ENCODE measurements at places on chromosomes 5 and 9.
A peak's percentile ranks its signal among the peaks of the same experiment; 100 is the strongest.

DNA sequence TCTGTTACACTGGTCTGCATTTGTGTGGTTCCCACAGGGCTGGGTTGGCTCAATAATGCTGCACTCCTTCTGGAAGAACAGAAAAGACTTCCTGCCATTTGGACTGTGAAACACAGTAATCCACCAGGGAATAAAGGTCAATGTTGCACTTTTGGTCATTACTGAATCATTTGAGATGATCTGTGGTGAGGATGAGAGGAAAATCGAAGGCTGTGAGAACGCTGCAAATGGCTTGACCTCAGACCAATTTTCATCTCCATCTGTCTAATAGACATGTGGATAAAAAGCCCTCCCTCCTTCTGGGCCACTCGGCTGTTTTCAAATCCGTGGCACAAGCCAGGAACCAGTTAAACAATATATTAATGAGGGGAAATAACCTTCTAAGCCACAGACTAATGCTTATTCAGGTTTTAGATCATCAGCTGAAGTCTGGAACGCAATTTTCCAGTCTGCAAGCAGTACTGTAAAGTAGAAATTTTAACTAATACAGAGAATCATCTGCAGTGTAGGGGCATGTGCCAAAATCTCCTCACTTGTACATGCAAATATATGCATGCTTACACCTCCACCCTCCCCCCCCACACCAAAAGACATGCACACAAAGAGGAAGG, 20.2 kb downstream of the TLE1 start:
- DNase-seq = no peak

DNA sequence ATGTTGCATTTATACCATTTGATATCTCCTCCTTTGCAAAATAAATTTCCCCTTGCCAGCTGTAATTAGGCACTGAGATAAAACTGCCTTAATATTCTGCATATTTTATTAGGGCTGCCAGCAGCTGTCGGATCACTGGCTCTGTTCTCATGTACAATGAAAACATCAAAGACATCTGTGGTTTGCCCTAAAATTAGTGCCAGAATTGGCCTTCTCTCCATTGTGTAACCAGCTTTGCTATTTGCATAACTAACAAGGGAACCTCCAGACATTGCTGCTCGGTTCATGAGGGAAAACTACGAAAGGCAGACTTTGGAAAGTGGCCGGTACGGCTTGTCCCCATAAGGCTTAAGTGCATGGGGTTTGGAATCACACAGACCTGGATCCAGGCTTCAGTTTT, 45.5 kb upstream of the KIF2A start:
- peak; percentile 30 for DNase-seq

DNA sequence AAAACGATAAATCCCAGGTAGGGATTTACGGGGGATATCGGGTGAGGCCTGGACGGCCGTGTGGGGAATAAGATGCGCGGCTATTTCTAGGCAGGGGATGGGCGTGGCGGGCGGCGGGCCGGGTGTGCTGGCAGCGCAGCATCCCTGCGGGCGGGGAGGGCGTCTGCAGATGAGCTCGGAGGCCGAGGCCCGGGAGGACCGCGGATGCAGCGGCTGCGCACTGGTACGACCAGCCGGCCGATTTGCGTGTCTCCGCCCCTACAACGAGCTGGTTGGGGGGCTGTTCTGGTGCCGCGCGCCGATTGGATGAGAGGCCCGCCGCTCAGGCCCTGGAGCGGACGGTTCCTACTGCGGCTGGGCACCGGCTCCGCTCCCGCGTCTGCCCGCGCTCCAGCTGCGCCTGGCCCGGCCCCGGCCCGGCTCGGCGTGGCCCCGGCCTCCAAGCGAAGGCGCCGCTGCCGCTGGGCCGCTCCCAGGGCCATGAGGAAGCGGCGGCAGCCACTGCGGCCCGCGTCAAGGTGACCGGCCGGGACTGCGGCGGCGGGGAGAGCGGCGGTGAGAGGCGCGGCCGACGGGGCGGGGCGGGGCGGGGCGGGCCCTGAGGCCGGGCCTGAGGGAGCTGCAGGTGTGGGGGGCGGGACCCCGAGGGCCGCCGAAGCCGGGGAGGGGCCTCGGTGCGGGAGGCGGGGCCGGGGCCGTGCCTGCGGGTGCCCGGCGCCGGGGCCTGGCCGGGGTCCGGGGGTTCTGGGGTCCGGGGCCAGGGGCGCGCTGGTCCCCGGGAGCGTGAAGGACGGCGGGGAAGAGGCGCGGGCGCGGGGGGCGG, at the start of gene RALGPS1:
RALGPS1 (plus strand) TSS at position 325 of the 823 bp plus-strand sequence. CDS start 47,508 bp downstream, outside the sequence.
- peak; percentile 98 for DNase-seq

DNA sequence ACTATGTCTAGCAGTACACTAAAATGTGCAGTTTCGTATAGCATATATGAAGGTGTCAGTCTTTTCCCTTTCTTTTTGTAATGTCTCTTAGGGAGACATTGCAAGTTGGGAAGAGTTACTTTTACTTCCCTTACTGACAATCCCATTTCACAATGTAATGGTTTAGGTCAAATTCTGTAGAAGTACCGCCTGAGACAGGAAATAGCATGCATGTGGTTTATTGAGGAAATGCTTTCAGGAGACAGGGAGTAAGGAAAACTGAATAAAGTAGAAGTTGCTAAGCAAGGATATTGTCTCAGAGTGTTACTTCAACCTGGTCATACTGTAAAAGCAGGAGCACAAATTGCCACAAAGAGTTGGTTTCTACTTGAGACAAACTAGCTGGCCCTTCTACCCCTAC, 32.1 kb upstream of the MSANTD3 start:
- no peak for DNase-seq

- no peak for DNase-seq
Observed at GRCh38 chr9:21506626-21507482, 24.7 kb upstream of the IFNE start.

DNA sequence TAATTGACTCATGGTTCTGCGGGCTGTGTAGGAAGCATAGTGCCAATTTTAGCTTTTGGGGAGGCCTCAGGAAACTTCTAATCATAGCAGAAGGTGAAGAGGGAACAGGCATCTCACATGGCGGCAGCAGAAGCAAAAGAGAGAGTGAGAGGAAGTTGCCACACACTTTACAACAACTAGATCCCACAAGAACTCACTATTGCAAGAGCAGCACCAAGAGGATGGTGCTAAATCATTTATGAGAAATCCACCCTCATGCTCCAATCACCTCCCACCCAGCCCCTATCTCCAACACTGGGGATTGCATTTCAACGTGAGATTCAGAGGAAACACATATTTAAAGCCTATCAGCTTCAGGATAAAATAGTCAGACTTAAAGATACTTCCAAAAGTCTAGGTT, 36.1 kb upstream of the LPAR1 start:
- no peak for DNase-seq

DNA sequence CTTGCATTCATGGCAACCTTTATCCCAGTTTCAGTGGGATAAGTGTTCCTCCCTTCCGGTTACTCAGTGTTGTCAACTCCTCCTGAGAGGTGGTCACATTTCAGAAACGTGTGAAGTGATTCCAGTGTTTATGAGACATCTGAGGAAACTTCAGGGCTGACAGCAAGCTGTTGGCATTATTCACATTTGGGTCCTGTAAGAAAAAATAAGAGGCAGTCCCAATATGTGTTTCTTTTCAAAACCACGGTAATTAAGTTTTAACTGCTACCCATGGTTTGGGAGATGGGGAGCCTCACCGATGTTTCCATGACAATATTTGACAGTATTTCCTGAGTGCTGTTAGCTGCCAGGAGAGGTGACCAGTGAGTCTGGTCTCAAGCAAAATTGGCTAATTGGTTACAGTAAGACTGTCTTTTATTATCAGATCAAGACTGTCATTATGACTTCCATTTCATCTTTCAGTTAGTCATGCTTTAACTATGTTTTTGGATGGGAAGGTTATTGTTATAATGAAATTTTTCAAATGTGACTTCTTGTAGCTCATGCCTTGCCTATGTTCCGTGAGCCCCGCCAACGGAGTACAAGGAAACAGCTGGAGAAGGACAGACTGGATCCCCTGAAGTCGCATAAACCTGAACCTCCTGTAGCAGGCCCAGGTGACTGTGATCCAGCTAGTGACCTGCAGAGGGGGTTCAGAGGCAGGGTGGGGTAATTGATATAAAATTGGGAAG, 115.3 kb downstream of the GDNF start:
- DNase-seq = no peak

- DNase-seq = no peak
Observed at GRCh38 chr5:135313946-135314345, 85.1 kb downstream of the MACROH2A1 start.

DNA sequence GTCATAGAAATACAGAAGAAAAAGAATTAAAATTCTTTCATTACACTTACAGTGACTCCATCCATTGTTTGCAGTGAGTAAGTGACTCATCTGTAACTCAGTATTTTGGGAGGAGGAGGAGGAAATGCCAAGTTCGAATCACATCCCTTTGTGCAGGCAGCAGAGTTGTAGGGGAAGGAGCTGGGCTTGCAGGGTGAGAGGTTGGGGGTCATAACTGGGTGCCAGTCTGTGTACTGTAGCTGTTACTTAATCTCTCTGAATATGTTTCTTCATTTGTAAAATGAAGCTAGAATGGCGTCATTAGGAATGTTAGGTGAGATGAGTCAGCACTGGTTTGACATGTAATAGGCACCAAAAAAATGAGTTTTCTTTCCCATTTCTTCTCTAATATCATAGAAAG, 235.7 kb upstream of the ADAMTSL1 start:
- DNase-seq = no peak

- no peak for DNase-seq
Observed at GRCh38 chr9:14687042-14687719, 6.1 kb downstream of the ZDHHC21 start.

DNA sequence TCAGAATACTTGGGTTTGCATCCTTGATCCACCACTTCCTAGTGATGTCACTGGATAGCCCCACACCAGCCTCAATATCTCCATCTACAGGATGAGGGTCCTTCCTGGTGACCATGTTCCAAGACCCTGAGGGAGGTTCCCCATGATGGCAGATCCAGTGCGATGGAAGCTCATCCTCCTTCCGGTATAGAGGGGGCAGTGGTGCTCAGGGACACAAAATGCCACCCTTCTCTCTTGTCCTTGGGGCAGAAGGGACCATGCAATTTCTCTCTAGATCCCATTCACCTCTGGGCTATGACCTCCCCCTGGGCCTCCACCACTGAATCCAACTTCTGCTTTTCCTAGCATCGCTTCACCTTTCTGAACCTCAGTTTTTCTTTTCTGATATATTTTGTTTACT, 5.4 kb upstream of the SLC25A51 start:
- no peak for DNase-seq

GRCh38 chr9:95433096-95433819, 83.5 kb downstream of the PTCH1 start:
- DNase-seq = no peak

DNA sequence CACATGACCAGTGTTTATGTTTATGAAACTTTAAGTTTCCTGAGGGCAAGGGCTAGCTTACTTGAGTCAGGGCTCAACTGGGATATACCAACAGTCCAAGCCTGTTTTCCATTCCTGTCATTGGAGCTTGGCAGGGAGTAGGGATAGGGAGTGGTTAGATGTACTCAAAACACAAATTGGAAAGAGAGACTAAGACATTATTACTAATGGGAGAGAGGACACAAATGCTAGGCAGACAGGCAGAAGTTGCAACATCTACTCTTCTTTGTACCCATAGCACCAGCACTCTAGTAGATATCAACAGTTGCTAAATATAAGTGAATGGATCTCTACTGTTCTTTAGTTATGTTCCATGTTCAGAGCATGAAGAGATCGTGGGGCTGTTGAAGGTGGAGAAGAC, 62.8 kb downstream of the NPR3 start:
- no peak for DNase-seq

GRCh38 chr9:77725820-77726219, 77.7 kb upstream of the GNA14 start:
- no peak for DNase-seq

Measured in NCI-H774 (cell line).